ENCODE measurements at places on chromosomes 3 and 15.
A peak's percentile ranks its signal among the peaks of the same experiment; 100 is the strongest.

- no peak for DNase-seq
Measured at GRCh38 chr15:64665179-64665578, 110.2 kb downstream of the RBPMS2 start.

GRCh38 chr15:84658788-84659411 lies 901 bp upstream of the NMB start:
- no peak for DNase-seq

DNA sequence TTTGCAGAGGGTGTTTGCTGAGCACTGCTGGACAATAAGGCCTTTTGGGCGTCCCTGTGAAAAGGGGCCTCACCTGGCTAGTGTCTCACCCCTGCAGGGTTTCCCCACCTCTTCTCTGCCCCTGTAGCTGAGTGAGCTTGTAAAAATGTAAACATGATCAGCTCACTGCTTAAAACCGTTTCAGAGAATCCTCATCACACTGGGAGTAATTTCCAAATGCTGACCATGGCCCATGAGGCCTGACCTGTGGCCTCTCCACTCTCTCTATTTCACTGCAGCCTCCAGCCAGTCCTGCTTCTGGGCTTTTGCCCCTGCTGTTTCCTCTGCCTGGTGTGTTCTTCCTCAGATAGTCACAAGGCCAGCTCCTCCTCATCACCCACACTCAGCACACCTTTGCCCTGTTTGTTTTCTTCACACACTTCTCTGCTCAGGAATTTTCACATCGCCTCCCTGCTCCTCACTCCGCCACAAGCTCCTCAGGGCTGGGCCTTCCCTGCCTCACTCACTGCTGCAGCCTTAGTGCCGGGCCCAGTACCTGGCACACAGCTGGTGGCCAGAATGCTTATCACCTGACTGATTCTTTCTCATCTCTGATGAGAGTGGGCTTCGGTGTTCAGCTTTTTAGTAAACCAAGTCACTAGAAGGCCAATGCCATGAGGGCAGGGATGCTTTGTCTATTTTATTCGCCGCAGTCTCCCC lies 79.3 kb upstream of the SEC13 start:
- no peak for DNase-seq

- peak; percentile 30 for DNase-seq
Measured at GRCh38 chr15:55457401-55458022, 49.2 kb downstream of the PIERCE2 start.

DNA sequence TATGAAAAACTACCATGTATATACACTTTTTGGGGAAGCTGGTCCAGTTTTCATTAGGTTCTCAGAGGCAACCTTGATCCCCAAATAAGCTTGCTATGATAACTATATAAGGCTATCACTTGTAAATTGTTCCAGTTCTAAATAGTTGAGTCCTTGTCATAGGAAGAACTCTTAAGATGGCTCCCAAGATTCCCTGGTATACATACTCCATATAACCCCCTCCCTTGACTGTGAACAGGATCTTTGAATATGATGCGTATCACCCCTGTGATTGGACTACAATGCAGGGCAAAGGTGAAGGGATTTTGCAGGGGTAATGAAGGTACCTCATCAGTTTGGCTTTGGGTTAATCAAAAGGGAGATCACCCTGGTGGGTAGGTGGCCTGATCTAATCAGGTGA lies 48.6 kb upstream of the TRIM59 start:
- DNase-seq, result no peak

- DNase-seq, result no peak
Measured at GRCh38 chr15:79898369-79898768, 1.6 kb upstream of the MTHFS start.

- no peak for DNase-seq
Measured at GRCh38 chr3:167397826-167398225, 17.7 kb upstream of the ZBBX start.

DNA sequence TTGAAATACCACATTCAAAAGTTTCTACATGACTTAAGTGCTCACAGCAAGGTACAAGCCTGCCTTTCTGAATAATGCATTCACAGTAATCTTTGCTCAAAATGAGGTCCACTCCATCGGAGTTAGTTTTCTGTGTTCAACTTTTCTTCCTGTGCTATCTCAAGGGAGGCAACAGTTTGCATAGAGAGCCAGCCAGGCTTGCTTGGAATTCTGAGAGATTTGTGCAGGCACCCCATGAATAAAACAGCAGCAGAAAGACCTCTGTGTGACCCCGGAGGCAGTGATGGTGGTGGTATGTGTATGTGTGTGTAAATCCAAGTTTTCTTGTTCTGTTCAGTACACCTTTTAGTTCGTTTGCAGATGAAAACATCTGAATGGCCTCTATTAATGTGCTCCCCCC lies 124.0 kb downstream of the ADAMTS9 start:
- DNase-seq, result no peak

DNA sequence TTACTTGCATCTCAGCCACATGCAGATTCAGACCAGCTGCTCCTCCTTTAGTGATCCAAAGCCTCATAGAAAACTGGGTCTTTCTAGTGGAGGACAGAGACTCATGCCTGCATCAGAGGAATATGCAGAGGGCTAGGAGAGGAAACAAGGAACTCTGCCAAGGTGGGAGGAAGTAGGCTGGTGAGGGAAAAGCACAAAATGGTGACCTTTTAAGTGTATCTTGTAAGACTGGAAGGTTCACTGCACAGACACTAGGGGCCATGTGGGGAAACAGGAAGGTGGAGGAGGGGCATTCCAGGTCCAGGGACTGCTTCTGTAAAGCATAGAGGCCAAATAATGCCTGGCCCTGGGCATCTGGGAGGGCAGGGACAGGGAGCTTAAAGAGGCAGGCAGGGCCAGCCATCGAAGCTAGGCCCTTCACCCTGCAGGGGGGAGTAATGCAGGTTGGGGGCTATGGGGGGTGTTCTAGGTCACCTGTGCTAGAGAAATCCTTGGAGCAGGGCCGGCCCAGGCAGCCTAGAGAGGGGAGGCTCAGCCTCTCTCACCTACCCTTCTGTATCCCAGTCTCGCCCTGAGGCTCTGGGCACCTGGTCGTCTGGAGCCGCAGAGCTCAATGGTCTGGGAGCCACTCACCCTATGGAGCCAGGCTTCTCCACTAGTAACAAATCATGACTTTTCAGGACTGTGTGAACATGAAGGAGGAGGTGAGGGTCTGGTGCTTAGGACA lies 117.7 kb downstream of the DNAJB8 start:
- DNase-seq, result no peak

DNA sequence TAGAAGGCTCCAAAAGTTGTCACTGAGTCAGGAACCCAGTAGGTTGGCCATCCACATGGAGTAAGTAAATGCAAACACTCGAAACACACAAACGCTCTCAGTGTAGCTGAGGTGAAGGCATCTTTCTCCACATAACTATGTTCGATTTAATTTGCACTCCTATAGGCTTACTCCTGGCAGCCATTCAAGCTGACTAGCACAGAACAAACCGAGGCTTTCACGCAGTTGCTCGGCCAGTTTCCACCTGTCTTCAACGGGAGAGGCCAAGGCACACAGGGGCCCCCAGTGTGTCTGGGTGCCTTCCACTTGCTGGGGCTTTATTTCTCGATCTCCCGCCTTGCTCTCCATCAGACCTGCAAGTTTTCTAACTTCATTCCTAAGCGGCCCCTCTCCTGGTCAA lies 18.9 kb downstream of the RGMA start:
- DNase-seq, result no peak

- DNase-seq, result no peak
Measured at GRCh38 chr15:100310513-100311153, 31.1 kb downstream of the ADAMTS17 start.

- no peak for DNase-seq
Measured at GRCh38 chr15:60782316-60782715, 303.4 kb upstream of the ICE2 start.

DNA sequence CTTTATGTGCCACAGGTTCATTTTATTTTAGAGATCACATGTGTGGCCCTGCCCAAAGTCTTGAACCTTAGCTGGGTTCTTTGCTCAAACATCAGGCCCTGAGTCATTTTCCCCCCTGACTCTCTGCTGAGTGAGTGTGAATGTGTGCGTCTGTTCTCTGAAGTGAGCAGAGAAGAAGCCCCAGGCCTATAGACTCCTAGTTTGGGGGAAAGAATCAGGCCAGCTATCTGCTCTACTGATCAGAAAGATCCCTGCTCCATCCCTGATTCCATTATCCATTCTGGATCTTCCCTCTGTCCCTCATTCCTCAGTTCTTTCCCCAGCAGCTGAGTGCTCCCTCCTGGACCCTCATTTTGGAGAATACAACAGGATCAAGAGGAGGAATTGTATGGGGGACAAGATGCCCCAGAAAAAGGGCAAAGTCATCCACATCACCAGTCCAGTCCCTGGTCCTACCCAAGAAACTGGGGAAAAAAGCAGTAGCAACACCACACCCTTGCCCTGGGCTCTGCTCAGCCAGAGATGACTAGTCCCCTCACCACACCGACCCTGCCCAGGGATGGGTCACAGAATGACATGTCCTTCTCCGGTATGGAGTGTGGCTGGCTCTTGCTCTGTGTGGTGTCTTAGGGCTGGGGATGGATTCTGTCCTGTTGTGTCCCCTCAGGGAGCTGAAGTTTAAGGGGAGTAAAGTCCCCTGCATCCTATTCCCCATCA lies 3.2 kb downstream of the DUOX1 start:
- no peak for DNase-seq

- no peak for DNase-seq
Measured at GRCh38 chr3:188196232-188196990, 42.5 kb downstream of the LPP start.

- DNase-seq, result no peak
Measured at GRCh38 chr15:39934397-39935071, 619 bp downstream of the EIF2AK4 start.

DNA sequence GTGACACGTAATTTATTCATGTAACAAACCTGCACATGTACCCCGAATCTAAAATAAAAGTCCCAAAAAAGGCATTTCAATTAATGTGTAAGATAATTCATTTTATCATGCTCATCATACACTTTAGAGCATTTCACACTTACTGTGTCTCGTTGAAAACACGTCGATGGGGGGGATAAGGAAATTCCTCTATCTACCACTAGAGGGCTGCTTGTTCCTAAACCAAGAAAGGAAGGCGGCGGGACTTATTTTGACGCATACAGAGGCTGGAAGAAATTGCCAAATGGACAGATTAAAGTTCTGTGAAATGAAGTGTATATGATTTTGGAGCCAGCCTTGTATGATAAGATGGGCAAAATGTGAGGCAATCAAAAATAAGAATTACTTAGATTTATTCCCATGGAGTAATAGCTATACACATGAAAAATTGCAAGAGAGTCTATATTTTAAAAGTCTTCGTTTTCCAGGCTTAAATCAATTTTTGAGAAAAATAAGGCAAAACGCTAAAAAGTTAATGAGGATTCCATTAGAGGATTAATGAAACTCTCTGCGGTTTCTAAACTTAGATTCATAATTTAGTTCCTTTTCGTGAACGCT lies 346.8 kb downstream of the CNTN3 start:
- DNase-seq, result no peak

GRCh38 chr15:48459571-48460442 lies 128.6 kb downstream of the DUT start:
- no peak for DNase-seq

DNA sequence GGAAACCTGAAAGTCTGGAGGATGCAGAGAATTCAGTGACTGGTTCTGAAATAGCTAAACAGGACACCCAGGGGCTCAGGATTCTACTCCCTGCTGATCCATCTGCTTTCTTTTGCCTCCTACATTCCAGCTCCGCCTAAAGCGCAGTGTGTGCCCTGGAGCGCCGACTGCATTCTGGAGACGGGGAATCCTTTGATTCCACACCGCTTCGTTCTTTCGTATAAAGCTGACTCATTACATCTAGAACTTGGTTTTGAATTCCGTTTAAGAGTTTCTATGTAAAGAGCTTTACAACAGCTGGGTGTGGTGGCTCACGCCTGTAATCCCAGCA lies 61.8 kb downstream of the SENP2 start:
- no peak for DNase-seq

DNA sequence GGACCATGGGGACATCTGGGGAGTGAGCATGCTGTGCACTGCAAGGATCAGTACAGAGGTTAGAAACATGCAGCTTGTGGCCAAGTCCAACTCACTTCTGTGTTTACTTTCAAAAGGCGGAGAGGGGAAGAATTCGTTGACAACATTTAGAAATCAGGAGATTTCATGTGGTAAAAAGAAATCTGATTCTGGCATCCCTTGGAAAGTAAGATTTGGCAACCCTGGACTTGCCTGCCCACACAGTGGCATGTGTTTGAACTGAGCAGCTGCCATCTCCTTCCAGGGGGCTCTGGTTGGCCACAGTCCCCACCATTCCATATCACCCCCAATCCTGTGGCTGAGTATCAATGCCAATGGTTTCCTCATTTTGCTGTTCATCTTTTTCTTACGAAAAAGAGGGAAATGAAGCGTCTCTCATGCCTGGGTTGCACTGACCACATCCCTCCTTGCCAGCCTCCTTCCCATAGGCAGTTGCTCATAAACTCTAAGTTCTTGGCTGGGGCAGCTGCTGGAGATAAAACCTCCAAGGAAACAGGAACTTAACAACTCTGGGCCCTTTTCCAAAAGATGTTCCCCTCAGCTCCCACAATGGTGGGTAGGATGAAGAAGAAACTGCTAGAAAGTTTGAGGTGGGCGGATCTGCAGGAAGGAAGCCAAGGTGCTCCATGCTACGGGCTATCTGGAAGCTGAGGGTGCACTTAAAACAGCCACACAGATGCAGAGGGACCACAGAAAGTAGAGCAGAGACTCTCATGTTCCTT lies 29.2 kb downstream of the SLC6A11 start:
- no peak for DNase-seq

- no peak for DNase-seq
Measured at GRCh38 chr3:11950576-11950975, 53.6 kb upstream of the SYN2 start.

DNA sequence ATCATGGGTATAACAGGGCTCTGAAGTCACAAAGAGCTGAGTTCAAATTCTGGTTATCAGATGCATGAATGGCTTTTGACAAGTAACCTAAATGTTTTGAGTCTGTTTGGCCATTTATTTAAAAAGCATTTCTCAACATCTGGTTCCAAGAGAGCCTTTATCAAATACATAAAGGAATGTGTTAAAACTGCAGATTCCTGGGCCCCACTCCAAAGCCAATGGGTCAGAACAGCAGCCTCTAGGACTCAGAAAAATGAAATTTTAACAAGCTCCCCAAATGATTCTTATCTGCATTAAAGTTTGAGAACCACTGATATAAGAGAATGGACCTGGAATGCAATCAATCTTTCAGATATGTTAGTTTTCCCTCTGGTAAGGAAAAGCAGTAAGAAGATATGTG lies 3.4 kb downstream of the B4GALT4 start:
- DNase-seq, result no peak

DNA sequence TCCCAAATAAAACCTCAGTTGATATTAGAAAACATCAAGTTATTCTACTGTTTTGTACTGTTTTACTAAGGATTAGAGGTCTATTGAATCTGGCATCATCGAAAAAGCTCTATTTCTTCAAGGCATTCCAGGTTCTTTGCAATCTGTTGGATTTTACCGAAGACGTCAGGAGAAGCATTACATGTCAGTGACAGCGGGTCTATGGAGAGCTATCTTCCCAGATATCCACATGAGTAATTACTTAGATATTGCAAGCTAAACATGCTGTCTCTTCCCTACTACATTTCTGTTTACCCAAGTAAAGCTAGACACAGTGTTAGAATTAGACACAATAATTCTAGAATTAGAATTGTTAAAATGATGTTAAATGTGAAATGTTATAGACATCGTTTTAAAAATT lies 10.8 kb upstream of the GOLGA6L2 start:
- DNase-seq, result no peak

Data from NCI-H187 (cell line).